ENCODE measurements at places on chromosomes 4 and X. TPM values are rescaled to one million over a fixed set of nuclear protein-coding genes. Genes with fewer than 3 reads are reported as not detected.

DNA sequence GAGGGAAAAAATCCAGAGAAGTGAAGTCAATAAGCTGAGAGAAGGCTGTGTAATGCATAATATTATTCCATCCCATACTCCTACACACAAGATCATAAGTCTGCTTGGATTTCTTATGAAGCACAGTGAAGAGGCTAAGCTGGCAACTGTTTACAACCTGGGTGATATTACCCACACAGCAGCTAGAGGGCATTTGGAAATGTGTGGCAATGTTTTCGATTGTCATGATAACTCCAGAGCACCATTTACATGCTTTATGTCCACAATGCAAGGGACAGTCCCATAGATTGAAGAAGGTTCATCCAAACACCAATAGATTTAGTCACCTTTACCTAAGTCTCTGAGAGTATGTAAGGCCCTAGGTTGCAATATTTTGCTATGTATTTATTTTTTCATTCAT, 412.2 kb downstream of the PPP3CA start:
- H3K27ac ChIP-seq: no peak overlapping the region
- no peak overlapping the region for H3K4me3 ChIP-seq
- H3K36me3 ChIP-seq: no peaks in the 10 kb centered on the region
- peaks cover 9% of the 10 kb centered on the region for H3K4me1 ChIP-seq
- no peak for DNase-seq
- H3K27me3 ChIP-seq: no peaks in the 10 kb centered on the region

MCUB gene
- 9.6 TPM for total RNA-seq

DNA sequence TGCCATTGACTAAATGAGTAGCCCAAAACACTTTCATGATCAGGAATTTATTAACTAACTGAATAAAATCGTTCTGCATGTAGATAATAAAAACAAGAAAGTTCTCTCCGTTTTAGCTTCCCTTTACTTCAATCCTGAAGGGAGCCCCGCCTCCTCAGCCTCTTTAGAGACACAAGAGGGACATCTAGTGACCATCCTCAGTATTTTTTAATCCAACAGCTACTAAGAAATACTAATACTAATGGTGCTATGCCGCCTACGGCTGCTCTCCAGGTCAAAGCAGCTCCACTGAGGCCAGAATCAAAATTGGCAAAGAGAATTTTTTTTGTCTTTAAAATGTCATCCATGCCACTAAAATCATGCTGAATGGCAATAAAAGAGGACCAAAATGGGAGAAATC, 3.2 kb upstream of the PCDH19 start:
- H3K4me1 ChIP-seq: peaks cover 12% of the 10 kb centered on the region
- no peak overlapping the region for H3K27ac ChIP-seq
- DNase-seq: no peak
- no peak overlapping the region for H3K4me3 ChIP-seq

GRCh38 chrX:124260845-124261244, 71.6 kb upstream of the TEX13D start:
- no peaks in the 10 kb centered on the region for H3K4me1 ChIP-seq
- H3K36me3 ChIP-seq: no peaks in the 10 kb centered on the region
- H3K4me3 ChIP-seq: no peak overlapping the region
- H3K27ac ChIP-seq: no peak overlapping the region
- no peaks in the 10 kb centered on the region for H3K27me3 ChIP-seq

DNA sequence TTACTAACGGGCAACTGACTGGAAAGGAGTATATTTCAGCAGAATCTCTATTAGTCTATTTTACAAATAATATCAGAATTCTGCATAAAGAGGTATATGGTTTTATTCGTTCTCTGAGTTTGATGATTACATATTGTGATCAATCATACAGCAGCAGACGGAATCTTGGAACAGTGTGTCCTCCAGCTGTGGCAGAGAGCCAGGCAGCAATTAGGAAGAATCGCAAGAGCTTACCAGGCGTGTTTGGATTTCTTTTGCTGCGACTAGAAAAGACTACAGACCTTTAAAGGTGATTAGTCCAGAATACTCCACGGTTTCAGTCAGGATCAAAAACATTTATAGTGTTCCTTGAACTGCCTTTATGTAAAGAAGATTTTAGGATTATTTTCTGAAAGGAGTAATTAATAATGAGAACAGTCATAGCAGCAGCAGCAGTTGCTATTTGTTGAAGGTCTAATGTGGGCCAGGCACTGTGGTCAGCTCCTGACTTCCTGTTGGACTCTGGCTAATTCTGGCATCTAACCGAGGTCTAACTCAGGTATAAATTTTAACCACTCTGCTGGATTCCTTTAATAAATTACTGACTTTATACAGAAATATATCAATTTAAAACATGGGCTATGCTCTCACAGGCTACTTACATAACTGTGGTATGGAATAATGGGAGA, 225.3 kb upstream of the CXorf66 start:
- no peak overlapping the region for H3K4me3 ChIP-seq
- H3K27ac ChIP-seq: no peak overlapping the region
- no peaks in the 10 kb centered on the region for H3K27me3 ChIP-seq
- no peak for DNase-seq
- H3K36me3 ChIP-seq: no peaks in the 10 kb centered on the region

- peaks cover 4% of the 10 kb centered on the region for H3K4me1 ChIP-seq
- H3K27me3 ChIP-seq: no peaks in the 10 kb centered on the region
- no peak overlapping the region for H3K27ac ChIP-seq
- DNase-seq: peak; percentile 23
- H3K4me3 ChIP-seq: no peak overlapping the region
- no peaks in the 10 kb centered on the region for H3K36me3 ChIP-seq
These were observed 170.7 kb downstream of the SLIT2 start for GRCh38 chr4:20422398-20422797.

- no peaks in the 10 kb centered on the region for H3K27me3 ChIP-seq
- no peak for DNase-seq
- H3K27ac ChIP-seq: no peak overlapping the region
- no peaks in the 10 kb centered on the region for H3K4me1 ChIP-seq
- no peaks in the 10 kb centered on the region for H3K36me3 ChIP-seq
These were observed 104.5 kb upstream of the AGA start for GRCh38 chr4:177546745-177547144.

GRCh38 chr4:7124689-7125442, 57.0 kb upstream of the GRPEL1 start:
- DNase-seq: peak; percentile 32
- H3K4me3 ChIP-seq: no peak overlapping the region
- no peaks in the 10 kb centered on the region for H3K27me3 ChIP-seq
- peaks cover 3% of the 10 kb centered on the region for H3K4me1 ChIP-seq
- peak overlapping the region; percentile 47 for H3K27ac ChIP-seq

LEF1 gene
- 2.5 TPM for total RNA-seq

- no peak overlapping the region for H3K27ac ChIP-seq
- no peaks in the 10 kb centered on the region for H3K36me3 ChIP-seq
- DNase-seq: no peak
- no peak overlapping the region for H3K4me3 ChIP-seq
These were observed 577.9 kb upstream of the ZFP42 start for GRCh38 chr4:187417721-187418120.

MANBA gene
- total RNA-seq: 36.9 TPM

DNA sequence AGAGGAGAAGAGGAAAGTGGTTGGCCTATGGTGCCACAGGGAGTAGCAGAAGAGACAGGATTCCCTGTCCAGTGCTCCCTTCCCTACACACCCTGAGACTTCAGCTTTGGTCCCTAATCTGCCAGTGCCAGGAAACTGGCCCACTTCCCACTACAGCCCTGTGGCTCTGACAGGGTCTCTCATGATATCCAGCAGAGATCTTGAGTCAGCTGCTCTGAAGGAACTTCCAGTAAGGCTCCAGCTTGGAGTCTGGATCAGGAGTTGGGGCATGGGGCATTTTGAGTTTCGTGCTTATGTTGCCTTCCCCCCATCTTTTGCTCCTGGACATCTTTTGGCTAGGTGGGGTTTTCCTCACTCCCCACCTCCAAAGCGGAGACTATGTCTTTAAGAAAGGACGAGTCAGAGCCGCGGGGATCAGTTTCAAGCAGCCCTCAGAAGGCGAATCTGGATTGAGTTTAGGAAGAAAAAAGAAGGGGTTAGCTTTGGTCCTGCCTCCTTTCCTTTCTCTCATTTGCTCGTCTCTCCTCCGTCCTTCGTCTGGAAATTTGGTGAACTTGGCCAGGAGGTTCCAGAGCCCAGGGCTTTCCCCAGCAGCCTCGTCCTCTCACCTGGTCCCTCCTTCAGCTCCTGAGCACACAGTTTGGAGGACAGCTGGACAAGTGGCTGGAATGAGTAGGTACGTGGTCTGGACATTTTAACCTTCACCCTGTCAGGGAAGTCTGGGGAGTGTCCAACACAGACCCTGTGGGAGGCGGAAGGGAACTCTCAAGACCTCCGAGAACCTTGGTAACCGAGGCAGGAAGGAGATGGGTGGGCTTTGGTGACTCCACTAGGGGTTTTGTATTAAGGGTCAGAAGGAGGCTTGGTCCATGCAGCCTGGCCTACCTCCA, 104.4 kb downstream of the RTL5 start:
- H3K4me3 ChIP-seq: no peak overlapping the region
- no peaks in the 10 kb centered on the region for H3K27me3 ChIP-seq
- H3K27ac ChIP-seq: no peak overlapping the region
- no peaks in the 10 kb centered on the region for H3K36me3 ChIP-seq
- peaks cover 6% of the 10 kb centered on the region for H3K4me1 ChIP-seq

HTR2C gene
- total RNA-seq: not detected

GRCh38 chrX:38318606-38319005, 8.7 kb downstream of the RPGR start:
- H3K27me3 ChIP-seq: no peaks in the 10 kb centered on the region
- no peak overlapping the region for H3K27ac ChIP-seq
- H3K4me3 ChIP-seq: no peak overlapping the region
- H3K4me1 ChIP-seq: no peaks in the 10 kb centered on the region
- H3K36me3 ChIP-seq: peaks cover 11% of the 10 kb centered on the region

GRCh38 chr4:94406668-94407437, 44.9 kb upstream of the PDLIM5 start:
- no peaks in the 10 kb centered on the region for H3K36me3 ChIP-seq
- no peaks in the 10 kb centered on the region for H3K27me3 ChIP-seq
- peak overlapping the region; percentile 25 for H3K4me3 ChIP-seq
- peak overlapping the region; percentile 82 for H3K27ac ChIP-seq
- DNase-seq: peak; percentile 68

GRCh38 chr4:150828159-150828558, 186.9 kb downstream of the LRBA start:
- H3K27me3 ChIP-seq: no peaks in the 10 kb centered on the region
- no peak overlapping the region for H3K27ac ChIP-seq
- DNase-seq: no peak
- H3K36me3 ChIP-seq: no peaks in the 10 kb centered on the region

DNA sequence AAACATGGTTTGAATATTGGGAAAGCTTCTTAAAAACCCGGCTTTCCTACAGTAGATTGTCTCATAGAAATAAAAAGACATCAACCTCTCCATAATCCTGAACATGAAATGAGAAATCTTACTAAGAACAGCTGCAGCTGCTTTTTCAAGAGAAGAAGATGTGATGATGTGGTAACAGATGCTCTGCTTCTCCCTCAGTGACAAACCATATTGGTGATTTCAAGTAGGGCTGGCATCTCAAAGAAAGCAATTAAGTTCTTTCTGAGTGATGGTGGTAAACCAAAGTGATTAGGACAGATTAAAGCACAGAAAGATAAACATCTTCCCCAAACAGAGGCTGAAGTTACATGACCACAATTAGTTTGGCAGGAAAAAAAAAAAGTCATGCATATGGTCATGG, 1477.7 kb downstream of the RAPGEF2 start:
- H3K27me3 ChIP-seq: no peaks in the 10 kb centered on the region
- no peaks in the 10 kb centered on the region for H3K4me1 ChIP-seq
- no peak for DNase-seq
- no peak overlapping the region for H3K4me3 ChIP-seq
- H3K27ac ChIP-seq: no peak overlapping the region
- no peaks in the 10 kb centered on the region for H3K36me3 ChIP-seq

GRCh38 chrX:17836830-17837229, 24.3 kb downstream of the RAI2 start:
- no peak overlapping the region for H3K27ac ChIP-seq
- H3K4me1 ChIP-seq: no peaks in the 10 kb centered on the region

DNA sequence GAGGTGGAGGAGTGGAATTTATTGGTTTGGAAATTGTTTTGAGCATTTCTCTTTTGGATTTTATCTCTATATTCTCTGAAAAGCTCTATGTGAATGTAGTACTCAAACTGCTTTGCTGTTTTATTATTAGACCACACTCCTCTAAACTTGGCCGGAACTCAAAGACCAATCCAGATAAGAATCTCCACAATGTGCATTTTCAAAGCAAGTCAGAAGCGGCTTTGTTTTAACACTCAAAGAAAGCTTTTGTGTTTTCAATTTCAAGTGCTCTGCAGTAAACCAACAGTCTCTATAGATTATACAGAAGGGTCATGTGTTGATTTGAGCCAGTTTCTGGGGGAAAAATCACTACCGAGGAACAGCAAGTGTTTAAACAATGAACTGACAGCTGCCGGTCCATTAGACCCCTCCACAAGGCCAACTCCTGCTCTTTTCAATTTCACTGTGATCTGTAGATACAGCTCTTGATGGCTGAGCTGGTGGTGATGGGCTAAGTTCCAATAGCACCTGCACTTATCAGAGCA, 79.4 kb downstream of the FTHL17 start:
- no peaks in the 10 kb centered on the region for H3K36me3 ChIP-seq
- H3K27me3 ChIP-seq: no peaks in the 10 kb centered on the region
- H3K27ac ChIP-seq: no peak overlapping the region
- H3K4me1 ChIP-seq: no peaks in the 10 kb centered on the region

MPP1 gene
- 36.2 TPM for total RNA-seq

DNA sequence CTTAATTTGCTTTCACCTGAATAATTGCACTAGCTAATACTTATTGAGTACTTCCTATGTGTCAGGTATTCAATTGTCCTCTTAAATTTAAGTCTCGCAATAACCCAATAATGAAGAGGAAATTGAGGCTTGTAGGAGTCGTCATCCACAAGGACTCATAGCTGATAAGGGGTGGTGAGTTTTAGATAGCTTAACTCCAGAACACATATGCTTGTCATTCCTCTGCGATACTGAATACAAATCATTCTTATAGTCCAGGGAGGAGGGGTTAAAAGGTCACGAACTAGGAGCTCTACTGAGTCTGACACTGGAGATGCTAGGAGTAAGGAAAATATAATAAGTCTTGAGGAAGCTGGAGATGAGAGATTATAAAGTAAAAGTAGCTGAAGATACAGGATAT, 1.4 kb upstream of the PACRGL start:
- H3K27ac ChIP-seq: no peak overlapping the region
- H3K27me3 ChIP-seq: no peaks in the 10 kb centered on the region
- no peaks in the 10 kb centered on the region for H3K36me3 ChIP-seq
- H3K4me1 ChIP-seq: peaks cover 10% of the 10 kb centered on the region
- H3K4me3 ChIP-seq: no peak overlapping the region
- no peak for DNase-seq

- H3K27ac ChIP-seq: no peak overlapping the region
- no peak overlapping the region for H3K4me3 ChIP-seq
- no peaks in the 10 kb centered on the region for H3K4me1 ChIP-seq
- DNase-seq: no peak
- H3K36me3 ChIP-seq: no peaks in the 10 kb centered on the region
- H3K27me3 ChIP-seq: no peaks in the 10 kb centered on the region
These were observed 1365.4 kb downstream of the ARAP2 start for GRCh38 chr4:34878961-34879360.

- peak overlapping the region; percentile 6 for H3K27ac ChIP-seq
- DNase-seq: no peak
- H3K27me3 ChIP-seq: no peaks in the 10 kb centered on the region
- H3K4me1 ChIP-seq: no peaks in the 10 kb centered on the region
These were observed 111.2 kb upstream of the TBC1D9 start for GRCh38 chr4:140867356-140867755.

- no peaks in the 10 kb centered on the region for H3K27me3 ChIP-seq
- H3K27ac ChIP-seq: no peak overlapping the region
- no peaks in the 10 kb centered on the region for H3K36me3 ChIP-seq
- H3K4me3 ChIP-seq: no peak overlapping the region
- H3K4me1 ChIP-seq: no peaks in the 10 kb centered on the region
These were observed 179.3 kb downstream of the ADGRL3 start for GRCh38 chr4:61379406-61379805.

GCNA gene
- 1.1 TPM for total RNA-seq

PAGE2 gene
- not detected for total RNA-seq

CCDC160 gene
- total RNA-seq: not detected

AWAT2 gene
- not detected for total RNA-seq

CASP3 gene
- 7.3 TPM for total RNA-seq
